ENCODE measurements at places on chromosomes 4 and X. TPM values are rescaled to one million over a fixed set of nuclear protein-coding genes. Genes with fewer than 3 reads are reported as not detected.

GRCh38 chrX:118215346-118215745, 98.7 kb upstream of the KLHL13 start:
- no peak for DNase-seq
- H3K36me3 ChIP-seq = no peaks in the 10 kb centered on the region
- H3K27ac ChIP-seq = no peak overlapping the region
- no peaks in the 10 kb centered on the region for H3K4me1 ChIP-seq
- H3K4me3 ChIP-seq = no peak overlapping the region

GRCh38 chr4:67576059-67576466, 17.5 kb downstream of the STAP1 start:
- H3K27ac ChIP-seq = no peak overlapping the region
- no peaks in the 10 kb centered on the region for H3K27me3 ChIP-seq
- no peak overlapping the region for H3K4me3 ChIP-seq
- H3K36me3 ChIP-seq = no peaks in the 10 kb centered on the region
- no peak for DNase-seq

Gene SMR3B
- total RNA-seq = not detected

DNA sequence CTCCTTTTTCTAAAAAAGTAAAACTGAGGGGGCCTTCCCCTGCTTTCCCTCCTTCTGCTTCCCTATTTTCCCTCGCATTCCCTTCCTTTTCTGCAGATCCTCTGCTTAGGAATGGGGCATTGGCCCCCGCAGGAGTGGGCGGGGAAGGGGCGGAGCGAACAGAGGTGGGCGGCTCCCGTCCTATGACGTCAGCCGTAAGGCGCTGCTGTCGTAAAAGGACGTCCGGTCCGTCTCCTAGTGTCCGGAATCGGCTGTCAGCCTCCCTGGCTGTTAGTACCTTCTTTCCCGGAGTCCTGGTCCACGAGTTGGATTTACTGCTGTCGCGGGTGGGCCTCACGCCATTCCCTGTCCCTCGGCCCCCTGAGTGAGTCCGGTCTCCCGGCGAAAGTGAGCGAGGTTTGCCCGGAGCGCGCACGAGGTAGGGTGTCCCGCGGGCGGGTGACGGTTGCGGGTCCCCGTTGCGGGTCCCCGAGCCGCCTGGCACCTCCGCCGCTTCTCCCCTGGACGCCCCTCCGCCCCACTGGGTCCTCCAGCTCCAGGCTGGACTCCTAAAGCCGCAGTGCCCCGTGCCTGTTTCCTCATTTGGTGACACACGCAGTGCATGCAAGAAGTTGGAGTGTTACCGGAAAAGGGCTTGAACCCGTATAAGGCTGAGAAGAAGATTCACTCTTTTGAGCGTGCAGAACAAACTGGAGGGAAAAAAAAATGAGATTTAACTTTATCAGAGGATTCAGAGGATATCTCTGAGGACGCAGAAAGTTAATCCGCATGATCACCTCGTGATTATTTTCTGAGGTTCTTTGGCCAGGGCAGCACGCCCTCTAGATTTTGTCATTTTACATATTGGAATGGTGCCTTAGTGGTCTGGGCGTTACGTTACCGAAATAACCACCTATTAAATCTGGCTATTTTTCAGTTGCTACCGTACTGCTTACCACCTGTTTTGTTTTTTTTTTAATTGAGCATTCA, at the start of gene ZNF330:
ZNF330 (plus strand) TSS at position 205 of the 969 bp plus-strand sequence. CDS start 1,477 bp downstream, outside the sequence.
- H3K36me3 ChIP-seq = peaks cover 26% of the 10 kb centered on the region
- peak; percentile 89 for DNase-seq
- H3K27ac ChIP-seq = peak within 1 kb of the TSS; percentile 96
- peak within 1 kb of the TSS; percentile 89 for H3K4me3 ChIP-seq

DNA sequence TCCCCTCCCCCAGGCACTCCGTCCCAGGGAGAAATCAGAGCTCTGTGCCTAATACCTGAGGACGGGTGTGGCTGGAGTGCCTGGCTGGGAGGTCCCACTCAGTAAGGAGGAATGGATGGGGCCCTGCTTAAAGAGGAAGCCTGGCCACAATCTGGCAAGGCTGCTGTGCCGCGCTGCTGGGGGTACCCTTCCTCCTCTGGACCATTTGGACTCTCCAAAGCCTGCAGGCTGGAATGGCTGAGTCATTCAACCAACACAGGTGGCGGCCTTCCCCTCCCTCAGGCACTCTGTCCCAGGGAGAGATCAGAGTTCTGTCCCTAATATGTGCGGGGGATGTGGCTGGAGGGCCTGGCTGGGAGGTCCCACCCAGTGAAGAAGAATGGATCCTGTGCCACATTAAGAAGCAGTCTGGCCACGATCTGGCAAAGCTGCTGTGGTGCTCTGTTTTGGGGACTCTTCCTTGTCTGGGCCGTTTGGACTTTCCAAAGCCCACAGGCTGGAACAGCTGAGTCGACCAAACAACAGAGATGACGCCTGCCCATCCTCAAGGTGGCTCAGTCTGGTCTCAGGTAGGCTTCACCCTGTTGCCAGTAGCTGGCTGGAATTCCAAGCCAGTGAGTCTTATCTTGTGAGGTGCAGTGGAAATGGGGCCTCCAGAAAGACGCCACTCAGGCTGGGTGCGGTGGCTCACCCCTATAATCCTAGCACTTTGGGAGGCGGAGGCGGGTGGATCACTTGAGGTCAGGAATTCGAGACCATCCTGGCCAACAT, 127.3 kb upstream of the HUWE1 start:
- H3K36me3 ChIP-seq = no peaks in the 10 kb centered on the region
- H3K4me3 ChIP-seq = no peak overlapping the region
- DNase-seq = no peak

DNA sequence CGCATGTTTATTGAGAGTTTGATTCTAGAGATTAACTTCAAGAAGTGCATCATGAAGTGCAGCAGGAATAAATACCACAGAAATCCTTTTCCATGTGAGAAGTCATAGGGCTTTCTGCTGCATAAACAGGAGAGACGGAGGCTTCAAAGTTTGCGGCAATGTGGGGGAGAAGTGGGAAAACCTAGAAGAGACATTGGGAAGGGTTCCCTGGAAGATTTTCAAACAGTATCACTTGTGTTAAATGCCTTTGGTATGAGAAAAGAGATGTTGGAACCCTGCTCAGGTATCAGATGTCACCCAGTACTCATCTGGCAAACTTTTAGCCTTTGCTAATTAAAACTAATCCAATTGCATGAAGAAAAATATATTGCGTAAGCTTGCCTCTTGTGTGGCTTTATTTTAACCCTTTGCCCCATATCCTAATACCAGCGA, 15.4 kb downstream of the NHS start:
- no peak for DNase-seq
- no peaks in the 10 kb centered on the region for H3K4me1 ChIP-seq
- no peak overlapping the region for H3K27ac ChIP-seq
- no peak overlapping the region for H3K4me3 ChIP-seq
- no peaks in the 10 kb centered on the region for H3K27me3 ChIP-seq
- no peaks in the 10 kb centered on the region for H3K36me3 ChIP-seq

Gene HNRNPDL
- 299 TPM for total RNA-seq

GRCh38 chr4:78578674-78579425, 27.3 kb downstream of the ANXA3 start:
- no peaks in the 10 kb centered on the region for H3K36me3 ChIP-seq
- H3K4me1 ChIP-seq = no peaks in the 10 kb centered on the region
- no peaks in the 10 kb centered on the region for H3K27me3 ChIP-seq
- DNase-seq = no peak
- no peak overlapping the region for H3K27ac ChIP-seq

DNA sequence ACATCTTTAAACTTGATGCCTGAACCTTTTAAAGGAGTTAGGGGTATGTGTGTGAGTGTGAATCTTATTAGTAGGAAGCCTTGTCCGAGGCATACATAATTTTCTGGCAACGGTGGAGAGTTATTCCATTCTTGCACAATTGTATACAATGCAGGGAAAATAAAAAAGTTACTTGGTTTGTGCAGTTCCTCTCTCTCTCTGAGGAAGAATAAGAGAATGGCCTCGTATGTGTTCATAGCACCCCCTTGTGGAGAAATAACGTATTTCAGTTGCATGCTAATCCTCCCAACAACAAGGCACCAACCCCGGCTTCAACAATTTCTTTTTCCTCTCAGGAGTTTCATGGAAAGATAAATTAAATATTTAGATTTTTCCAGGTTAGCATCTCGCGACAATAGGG, 33.7 kb upstream of the FGF13 start:
- no peaks in the 10 kb centered on the region for H3K27me3 ChIP-seq
- no peak overlapping the region for H3K4me3 ChIP-seq
- H3K27ac ChIP-seq = no peak overlapping the region
- peak; percentile 75 for DNase-seq
- H3K36me3 ChIP-seq = no peaks in the 10 kb centered on the region
- H3K4me1 ChIP-seq = no peaks in the 10 kb centered on the region

GRCh38 chr4:137641544-137641943, 109.2 kb upstream of the PCDH18 start:
- H3K27me3 ChIP-seq = no peaks in the 10 kb centered on the region
- H3K4me1 ChIP-seq = no peaks in the 10 kb centered on the region
- no peak overlapping the region for H3K4me3 ChIP-seq
- DNase-seq = peak; percentile 83
- no peaks in the 10 kb centered on the region for H3K36me3 ChIP-seq

Gene FAM149A
- total RNA-seq = 9.1 TPM

DNA sequence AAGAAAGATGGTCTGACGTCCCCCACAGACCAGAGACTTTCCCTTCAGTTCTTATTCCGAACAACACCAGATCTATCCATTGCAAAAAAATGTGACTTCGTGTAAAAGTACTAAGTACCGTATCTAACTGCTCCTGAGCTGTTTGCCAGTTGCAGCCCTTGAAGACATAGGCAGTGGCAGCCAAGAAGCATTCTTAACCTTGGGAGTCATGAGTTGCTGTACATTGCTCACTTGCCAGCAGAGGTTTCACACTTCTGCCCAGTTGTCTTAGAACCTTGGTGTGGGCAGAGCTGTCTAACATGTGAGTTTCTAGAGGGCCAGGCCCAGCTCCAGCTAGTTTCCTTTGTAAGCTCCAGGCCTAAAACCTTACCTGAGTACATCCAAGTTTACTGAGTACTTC, 10.5 kb upstream of the CHRDL1 start:
- H3K4me3 ChIP-seq = no peak overlapping the region
- DNase-seq = no peak
- no peak overlapping the region for H3K27ac ChIP-seq
- peaks cover 25% of the 10 kb centered on the region for H3K27me3 ChIP-seq
- H3K4me1 ChIP-seq = no peaks in the 10 kb centered on the region
- no peaks in the 10 kb centered on the region for H3K36me3 ChIP-seq

GRCh38 chrX:103498786-103499185, 20.5 kb downstream of the RAB40A start:
- H3K27me3 ChIP-seq = no peaks in the 10 kb centered on the region
- no peak overlapping the region for H3K27ac ChIP-seq
- DNase-seq = no peak
- H3K36me3 ChIP-seq = no peaks in the 10 kb centered on the region

DNA sequence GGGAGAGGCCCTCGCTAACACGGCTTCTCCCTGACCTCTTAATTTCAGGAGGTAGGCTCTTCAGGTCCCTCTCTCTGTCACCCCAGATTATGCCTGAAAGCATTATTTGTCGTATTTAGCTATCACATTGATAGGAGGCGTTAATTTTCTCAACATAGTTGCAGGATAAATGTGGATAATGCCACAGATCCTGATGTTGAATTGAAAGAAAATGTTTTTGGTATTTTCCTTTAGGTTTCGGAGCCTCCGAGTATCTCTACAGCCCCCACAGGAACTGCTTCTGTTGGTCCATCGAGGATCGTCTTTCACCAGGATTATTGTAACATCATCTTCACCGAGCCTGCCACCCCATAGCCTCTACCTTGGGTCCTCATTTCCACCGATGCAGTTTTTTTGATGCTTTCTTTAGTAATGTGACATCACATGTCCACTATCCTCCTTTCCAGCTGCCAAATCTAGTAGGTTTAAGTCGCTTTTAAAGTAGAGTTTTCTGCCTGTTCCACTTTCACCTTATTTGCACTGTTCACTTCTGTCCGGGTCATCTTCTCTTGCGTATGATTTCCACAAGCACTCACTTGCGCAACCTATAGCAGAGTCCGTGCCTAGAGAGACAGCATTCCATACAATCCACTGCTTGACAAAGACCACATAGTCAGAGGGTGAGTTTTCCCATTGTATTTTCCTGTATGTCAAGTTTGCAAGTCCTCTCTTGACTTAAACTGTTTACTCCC, 665 bp downstream of the TIGD2 start:
- H3K27me3 ChIP-seq = peaks cover 18% of the 10 kb centered on the region
- peak overlapping the region; percentile 50 for H3K4me3 ChIP-seq
- peak overlapping the region; percentile 32 for H3K27ac ChIP-seq
- H3K36me3 ChIP-seq = no peaks in the 10 kb centered on the region
- H3K4me1 ChIP-seq = peaks cover 7% of the 10 kb centered on the region

Gene DUSP9
- total RNA-seq = 8.7 TPM

Gene MEPE
- total RNA-seq = not detected

Gene HMX1
- total RNA-seq = not detected

- no peaks in the 10 kb centered on the region for H3K4me1 ChIP-seq
- H3K36me3 ChIP-seq = no peaks in the 10 kb centered on the region
- H3K4me3 ChIP-seq = no peak overlapping the region
Measured at GRCh38 chrX:24232796-24233195, 81.1 kb downstream of the SUPT20HL2 start.

GRCh38 chrX:55057675-55058249, 17.1 kb upstream of the PAGE2B start:
- H3K4me3 ChIP-seq = no peak overlapping the region
- no peak overlapping the region for H3K27ac ChIP-seq
- H3K36me3 ChIP-seq = no peaks in the 10 kb centered on the region
- peak; percentile 54 for DNase-seq
- no peaks in the 10 kb centered on the region for H3K27me3 ChIP-seq

GRCh38 chr4:86596807-86597206, 2.7 kb downstream of the PTPN13 start:
- H3K4me3 ChIP-seq = no peak overlapping the region
- peak; percentile 22 for DNase-seq
- H3K4me1 ChIP-seq = peaks cover 35% of the 10 kb centered on the region
- no peak overlapping the region for H3K27ac ChIP-seq
- no peaks in the 10 kb centered on the region for H3K36me3 ChIP-seq
